Tongue (tissue), 3 donors: ENCODE measurements at places on chromosomes 2 and 18. TPM values are rescaled to one million over a fixed set of nuclear protein-coding genes. Genes with fewer than 3 reads are reported as not detected.

DNA sequence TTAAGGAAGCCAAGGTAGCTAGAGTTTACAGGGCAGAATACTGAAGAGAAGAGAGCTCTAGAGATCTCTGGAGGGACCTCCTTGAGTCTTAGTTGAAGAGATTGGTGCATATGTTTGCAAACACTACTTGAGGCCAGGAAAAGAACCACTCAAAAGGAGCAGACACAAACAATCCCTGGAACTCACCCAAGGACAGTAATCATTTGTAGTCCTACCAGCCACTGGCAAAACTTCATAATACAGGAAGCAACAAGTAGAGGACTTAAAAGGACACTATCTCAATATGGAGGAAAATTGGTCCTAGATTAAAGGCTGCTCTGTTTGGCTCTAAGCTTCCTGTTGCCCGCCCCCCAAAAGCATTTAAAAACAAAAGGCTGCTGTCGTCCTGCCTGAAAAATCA is 46.9 kb upstream of the UBXN4 start:
- peak; percentile 1 for DNase-seq

GRCh38 chr18:11019295-11020105 is 129.9 kb downstream of the PIEZO2 start:
- no peak for DNase-seq

Gene SCYGR4
- not detected for total RNA-seq

- no peak for DNase-seq
These were observed 3.7 kb upstream of the SOCS6 start for GRCh38 chr18:70284976-70285620.

Gene CIB4
- total RNA-seq: not detected

Gene SNRNP200
- 66.6 TPM for total RNA-seq

Gene CNRIP1
- 19.6 TPM for total RNA-seq

GRCh38 chr2:50343150-50343830 is 688.6 kb downstream of the NRXN1 start:
- DNase-seq: no peak

DNA sequence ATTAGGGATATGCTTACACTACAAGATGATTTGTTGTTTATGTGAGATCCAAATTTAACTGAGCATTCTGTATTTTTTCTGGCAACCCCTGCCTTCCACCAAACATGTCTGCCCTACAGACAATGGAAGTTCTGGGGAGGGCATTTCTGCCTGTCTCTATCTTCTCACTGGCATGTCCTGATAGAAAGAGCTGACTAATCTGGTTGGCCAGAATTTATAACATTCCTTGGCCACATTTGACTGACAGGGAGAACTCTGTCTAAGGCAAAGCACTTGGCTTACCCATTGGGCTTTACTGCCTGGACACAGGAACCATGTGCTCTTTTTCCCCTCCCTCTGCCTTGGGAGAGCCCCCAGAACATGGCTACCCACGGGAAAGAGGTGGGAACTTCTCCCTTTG is 70.6 kb upstream of the TMEM178A start:
- DNase-seq: no peak

DNA sequence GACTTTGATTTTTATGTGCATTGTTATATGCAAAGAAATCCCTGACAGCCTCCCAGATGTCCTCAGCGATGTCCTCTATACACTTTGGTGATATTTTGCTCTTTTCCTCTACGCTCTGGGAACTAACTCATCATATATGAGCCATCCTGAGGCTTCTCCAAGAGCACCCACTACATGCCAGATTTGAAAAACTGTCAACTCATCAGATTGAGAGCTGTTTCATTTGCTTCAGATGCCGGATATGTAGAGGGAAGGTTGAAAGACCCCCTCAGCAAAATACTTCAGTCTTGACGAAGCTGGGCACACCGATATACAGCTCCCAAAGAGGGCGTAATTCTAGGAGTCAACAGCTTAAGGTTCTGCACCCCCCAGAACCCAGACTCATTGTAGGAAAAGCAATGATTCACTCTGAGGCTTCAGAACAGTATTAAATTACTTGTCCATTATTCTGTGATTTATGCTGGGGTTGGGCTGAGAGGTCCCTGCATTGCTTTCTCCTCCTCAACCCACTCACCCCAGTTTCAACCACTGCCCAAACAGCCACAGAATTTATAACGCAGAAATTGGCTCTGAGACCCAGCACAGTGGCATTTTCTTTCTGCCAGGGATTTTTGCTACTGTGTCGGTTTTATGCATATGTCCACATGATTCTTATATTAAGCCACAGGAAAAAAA is 341.8 kb downstream of the ALK start:
- no peak for DNase-seq

DNA sequence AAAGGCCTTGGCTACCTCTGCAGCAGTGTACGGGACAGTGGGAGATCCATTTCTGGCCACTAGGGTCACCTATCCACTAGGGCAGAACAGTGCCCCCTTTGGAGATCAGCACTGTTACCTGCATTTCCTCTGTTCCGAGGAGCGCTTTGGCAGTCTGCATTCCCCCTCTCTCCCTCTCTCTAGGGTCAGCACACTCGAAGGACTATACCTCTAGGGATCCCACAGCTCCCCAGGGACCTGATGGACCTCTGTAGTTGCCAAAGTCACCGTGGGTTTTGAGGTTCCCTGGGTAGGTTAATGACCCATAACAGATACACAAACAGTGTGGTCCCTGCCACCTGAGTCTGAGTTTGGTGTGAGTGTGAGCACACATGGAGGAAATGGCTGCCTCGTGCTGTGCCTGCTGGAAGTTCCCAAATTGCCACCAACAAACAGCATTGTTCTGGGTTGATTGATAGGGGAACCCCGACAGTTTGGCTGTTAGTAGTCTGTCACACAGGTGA is 99.8 kb upstream of the VWC2L start:
- no peak for DNase-seq

Gene PSD4
- total RNA-seq: 16.4 TPM

DNA sequence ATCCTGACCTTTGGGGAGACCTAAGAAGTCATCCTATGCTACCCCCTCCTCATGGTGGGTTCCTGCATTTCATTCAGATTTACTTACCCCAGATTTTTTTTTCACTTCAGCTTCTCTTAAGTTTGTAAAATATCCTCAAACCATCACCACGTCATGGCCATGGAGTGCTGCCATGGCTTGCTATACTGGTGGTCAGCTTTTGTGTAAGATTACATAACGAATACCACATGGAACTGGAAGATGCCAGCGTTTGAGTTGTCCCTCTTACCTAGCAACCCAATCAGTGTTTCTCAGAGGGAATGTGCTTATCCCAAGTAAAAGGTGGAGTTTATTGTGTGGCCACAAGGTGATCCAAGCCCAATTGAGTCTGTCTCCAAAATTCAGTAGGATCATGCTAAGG is 148.6 kb upstream of the ALPP start:
- peak; percentile 28 for DNase-seq

DNA sequence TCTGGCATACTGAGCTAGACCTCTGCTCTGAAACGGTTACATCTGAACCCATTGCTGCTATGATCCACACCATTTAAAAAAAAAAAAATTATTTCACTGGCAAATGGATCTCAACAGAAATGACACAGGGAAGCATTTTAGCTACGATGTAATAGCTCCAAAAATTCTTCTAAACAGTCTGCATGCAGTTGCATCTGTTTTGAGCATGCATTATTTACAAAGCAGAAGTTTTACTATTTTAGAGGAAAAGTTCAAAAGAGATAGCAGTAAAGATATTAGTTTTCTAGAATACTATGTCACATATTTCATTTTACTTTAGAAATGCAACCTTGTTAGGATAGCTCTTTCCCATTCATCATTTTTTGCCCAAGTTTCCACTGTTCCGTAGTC is 265.7 kb downstream of the MEIS1 start:
- DNase-seq: no peak

Gene NGEF
- total RNA-seq: 2.7 TPM

DNA sequence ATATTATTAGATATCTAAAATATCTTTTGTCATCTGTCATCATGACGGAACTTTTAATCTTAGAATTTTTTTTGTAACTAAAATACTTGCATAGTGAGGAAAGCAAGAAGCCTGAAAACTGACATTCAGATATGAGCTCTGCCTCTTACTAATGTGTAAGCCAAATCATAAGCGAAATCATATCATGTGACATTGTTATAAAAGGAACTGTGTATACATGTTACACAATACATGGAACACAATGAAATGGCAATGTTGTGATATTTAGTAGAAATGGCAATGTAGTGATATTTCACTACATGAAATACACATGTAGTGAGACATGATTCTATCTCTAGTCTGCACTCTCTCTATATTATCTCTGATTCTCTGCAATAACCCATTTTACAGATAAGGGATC is 1016.4 kb upstream of the PIK3C3 start:
- DNase-seq: no peak

DNA sequence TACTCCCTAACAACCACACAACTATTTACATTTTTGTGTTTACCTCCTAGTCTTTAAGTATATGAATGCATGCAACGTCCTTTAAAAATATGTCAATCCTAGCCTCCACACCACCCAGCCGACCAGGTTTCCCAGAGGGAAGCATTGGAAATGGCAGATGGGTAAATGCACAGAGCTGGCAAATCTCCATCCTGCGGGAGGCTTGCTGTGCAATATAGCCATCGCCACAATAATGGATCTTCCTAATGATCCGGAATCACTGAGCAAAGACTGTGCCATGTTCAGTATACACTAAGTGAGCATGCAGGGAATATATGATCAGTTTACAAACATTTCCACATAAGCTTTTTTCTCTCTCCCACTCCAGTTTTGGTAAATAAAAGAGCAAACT is 131.8 kb downstream of the NEDD4L start:
- no peak for DNase-seq

DNA sequence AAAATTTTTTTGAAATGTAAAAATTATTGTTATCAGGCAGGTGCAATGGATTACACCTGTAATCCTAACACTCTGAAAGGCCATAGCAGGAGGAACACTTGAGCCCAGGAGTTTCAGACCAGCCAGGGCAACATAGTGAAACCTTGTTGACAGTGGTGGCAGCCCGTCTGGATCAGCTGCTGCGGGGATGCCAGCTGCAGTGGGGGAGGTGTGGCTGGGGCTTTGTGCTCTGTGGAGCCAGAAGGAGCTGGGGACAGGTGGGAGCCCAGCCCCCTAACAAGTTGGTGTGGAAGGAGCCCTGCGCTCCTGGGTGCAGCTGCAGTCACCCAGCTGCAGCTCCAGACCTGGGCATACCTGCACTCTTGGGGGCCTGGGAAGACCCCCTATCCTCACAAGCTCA is 182.4 kb upstream of the MC4R start:
- peak; percentile 54 for DNase-seq

GRCh38 chr2:30798536-30798991 is 8.7 kb downstream of the CAPN13 start:
- peak; percentile 37 for DNase-seq

DNA sequence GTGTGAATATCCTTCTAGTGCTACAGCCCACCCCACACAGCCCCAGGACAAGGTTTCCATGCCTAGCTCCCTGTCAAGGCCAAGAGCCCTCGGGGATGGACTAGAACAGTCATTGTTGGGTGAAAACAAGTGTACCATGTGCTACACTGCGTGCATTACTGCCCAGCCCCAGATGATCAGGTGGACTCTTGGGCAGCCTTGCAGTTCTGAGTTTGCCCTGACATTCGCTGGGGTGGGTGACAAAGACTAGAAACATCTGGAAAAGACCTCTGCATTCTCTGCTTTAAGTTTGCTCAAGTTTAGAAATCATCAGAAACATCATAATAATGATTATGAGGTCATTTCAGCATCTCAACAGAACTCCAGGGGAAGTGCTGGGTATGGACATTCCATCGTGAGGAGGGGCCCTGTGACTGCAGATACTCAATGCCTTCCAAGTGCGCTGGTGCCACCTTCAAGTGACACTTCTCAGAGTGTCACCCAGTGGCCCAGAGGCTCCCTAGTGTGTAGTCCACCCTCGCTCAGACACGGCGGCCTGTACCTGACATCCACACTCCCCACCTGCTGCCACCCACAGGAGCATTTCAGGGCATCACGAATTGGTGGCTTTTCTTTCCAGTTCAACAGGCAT is 5.3 kb upstream of the PXDN start:
- no peak for DNase-seq

Gene MC4R
- 0.21 TPM for total RNA-seq

DNA sequence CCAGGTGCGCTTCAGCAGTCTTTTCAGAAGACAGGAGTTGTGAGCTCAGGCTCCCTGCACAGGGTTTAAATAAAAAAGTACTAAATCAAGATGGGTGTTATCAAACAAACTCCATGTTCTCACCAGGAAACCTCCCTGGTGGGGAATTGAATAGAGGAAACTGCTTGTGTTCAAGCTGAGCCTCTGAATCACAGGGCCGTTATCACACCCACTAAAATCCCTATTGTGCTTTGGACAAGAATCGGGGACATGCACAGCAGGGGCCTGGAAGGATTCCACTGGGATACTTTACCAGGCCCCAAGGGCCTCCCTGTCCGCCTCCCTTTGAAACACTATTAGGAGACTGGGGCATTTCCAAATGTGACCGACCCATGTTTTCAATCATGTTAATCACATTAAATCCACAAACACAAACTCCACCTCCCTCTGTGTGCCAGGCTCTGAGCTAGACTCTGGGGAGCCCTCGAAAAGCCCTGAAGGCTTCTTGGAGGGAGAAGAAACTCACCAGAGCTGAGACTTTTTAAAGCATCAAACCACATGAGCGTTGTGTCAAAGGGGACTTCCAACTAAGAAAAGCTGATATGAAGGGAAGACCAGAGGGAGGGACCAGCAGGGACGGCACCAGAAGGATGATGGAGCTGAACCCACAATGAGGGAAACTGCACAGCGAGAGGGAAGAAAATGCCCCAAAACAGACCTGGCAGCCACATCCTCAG is 458.7 kb upstream of the ID2 start:
- DNase-seq: no peak

DNA sequence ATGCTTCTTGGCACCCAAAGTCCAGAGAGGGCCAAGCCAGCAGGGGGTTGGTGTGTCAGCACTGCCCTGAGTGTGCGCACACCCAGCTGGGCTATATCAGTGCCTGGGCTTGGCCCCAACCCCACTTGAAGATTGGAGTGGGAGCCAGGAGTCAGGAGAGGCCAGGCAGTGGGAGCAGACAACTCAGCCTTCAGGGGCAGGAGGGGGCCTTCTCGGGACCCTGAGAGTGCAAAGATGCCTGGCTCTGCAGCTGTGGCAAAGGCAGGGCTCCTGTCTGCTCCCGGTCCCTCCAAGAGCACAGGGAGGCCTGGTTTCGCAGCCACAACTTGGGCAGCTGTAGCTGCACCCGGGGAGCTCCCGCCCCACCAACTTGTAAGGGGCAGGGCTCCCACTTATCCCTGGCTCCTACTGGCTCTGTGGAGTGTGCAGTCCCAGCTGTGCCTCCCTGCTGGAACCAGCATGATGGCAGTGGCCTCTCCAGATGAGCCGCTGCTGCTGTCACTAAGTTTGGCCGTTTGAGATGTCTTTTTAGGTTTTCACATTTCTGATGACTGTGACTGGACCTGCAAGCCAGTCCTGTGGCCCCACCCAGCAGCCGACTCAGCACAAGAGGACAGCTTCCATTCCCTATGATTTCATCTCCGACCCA is 148.8 kb upstream of the HS6ST1 start:
- DNase-seq: no peak

GRCh38 chr2:74806920-74807319 is 27.0 kb upstream of the HK2 start:
- DNase-seq: no peak

Gene IFIH1
- total RNA-seq: 7.0 TPM

GRCh38 chr2:206219957-206220356 is 54.5 kb upstream of the ZDBF2 start:
- DNase-seq: no peak

- peak; percentile 17 for DNase-seq
These were observed 166.5 kb upstream of the ALPP start for GRCh38 chr2:232211743-232212686.

- no peak for DNase-seq
These were observed 118.1 kb downstream of the NCK2 start for GRCh38 chr2:105862843-105863242.
